ENCODE measurements at places on chromosomes 12 and 14.

- DNase-seq: no peak
These were observed 32.9 kb downstream of the C14orf132 start for GRCh38 chr14:96072076-96072475.

DNA sequence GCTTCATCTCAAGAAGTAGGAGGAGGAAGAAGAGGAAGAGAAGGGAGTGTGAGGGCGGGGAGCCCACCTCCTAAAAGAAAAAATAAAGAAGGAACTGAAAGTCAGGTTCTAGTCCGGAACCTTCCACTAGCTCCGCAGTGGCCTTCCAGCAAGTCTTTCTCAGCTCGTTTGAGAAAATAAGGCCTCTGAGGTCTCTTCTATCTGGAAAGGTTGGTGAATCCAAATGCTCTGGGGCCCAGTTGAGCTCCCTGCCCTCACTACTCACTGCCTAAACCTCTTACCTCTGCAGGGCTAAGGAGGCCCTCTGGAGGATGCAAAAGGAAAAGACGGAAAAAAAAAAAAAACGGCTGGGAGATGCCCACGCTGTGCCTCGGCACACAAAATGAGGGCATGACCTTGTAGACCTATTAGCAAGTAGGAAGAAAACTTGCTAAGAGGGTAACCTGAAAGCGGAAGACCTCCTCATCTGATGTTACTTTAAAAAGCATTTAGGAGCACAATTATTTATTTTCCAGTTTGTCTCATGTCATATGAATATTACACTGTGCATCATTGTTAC lies 35.9 kb downstream of the FBLN5 start:
- DNase-seq: peak; percentile 35

DNA sequence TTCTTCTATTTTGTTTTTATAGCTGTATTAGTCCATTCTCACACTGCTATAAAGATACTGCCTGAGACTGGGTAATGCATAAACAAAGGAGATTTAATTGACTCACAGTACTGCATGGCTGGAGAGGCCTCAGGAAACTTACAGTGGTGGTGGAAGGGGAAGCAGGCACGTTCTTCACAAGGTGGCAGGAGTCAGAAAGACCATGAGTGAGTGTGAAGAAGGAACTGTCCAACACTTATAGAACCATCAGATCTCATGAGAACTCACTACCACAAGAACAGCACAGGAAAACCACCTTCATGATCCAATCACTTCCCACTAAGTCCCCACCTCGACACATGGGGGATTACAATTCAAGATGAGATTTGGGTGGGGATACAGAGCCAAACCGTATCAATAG lies 42.3 kb downstream of the ARMH4 start:
- no peak for DNase-seq

DNA sequence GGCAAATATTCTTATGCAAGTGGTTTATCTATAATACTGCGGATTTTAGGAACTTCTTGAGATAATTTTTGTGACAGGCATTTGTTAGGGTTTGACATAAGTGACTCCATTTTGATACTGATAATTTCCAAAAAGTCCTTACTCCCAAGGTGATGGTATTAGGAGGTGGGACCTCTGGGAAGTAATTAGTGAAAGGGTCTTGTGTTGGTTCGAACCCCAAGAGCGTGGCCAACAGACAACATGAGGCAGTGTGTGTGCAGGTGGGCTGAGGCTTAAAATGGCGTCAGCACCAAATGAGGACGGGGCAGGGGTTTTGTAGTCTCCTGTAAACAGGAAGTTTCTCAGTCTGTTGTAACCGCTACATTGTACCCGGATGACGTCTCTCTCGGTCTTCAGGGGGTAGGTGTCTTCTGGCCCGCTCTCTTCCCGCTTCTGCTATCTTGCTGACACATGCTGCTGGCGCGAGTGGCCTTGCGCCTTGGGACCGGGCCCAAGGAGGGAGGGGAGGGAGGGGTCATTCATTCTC lies 1.7 kb upstream of the C12orf43 start:
- DNase-seq: no peak

GRCh38 chr12:26719852-26720251 lies 113.1 kb downstream of the ITPR2 start:
- no peak for DNase-seq

DNA sequence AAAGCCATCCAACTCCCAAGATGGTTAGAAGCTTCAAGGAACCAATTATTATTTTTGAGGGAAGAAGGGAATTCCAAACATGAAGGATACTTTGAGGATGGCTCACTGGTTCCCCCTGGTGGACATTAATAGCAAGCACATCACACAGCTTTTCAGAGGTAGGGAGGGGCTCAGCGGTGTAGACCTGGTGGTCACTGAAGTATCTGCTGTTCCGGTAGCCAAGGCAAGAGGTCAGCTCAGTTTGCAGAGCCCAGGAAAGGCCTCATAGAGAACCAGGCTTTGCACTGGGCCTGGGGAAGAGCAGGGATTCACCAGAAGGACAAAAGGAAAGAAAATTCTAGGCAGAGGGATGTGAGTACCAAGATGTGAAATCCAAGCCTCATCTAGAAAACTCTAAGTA lies 118.7 kb downstream of the KSR2 start:
- DNase-seq: peak; percentile 16

- DNase-seq: peak; percentile 68
These were observed 77.9 kb downstream of the SPRING1 start for GRCh38 chr12:116659771-116660481.

- no peak for DNase-seq
These were observed 663.4 kb downstream of the SLC16A7 start for GRCh38 chr12:60259225-60259624.

DNA sequence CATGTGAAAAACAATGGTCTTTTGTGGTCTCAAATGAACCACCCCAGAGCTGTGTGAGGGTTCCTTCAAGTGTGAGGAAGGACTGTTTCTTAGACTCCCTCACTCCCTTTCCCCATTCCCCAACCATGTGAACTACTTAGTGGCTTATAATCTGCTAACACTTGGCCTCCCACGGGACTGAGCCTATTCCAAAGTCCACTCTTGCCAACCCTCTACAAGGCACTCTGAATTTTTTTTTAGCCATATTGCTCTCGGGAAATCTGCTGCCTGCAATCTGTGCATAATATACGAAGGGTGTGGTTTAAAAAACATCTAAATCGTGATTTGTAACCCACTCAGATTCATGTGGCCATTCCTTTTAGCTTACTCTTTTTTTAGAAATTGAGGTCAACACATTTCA lies 2.6 kb downstream of the SVOP start:
- no peak for DNase-seq

- DNase-seq: no peak
These were observed 88.4 kb downstream of the MYF5 start for GRCh38 chr12:80805106-80805505.

- peak; percentile 11 for DNase-seq
These were observed 25.7 kb downstream of the FGF23 start for GRCh38 chr12:4353785-4354208.

- DNase-seq: no peak
These were observed 9.1 kb downstream of the INTS13 start for GRCh38 chr12:26928661-26929060.

DNA sequence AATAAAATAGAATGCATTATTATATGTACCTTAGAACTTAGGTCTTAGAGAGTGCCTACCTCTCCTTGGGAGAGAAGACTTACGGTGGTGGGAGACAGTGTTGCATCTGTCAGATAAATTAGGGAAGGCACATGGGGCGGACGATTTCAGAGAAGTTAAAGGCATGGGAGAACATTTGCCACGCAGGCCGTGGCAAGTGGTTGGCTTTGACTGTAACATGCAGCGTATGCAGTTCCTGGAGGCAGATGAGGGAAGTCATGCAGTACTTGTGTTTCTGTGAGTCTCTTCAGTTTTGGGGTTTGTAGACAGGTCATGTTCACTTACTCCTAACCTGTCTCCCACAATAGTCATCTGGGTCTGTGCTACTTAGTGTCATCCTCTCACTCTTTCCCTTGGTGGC lies 43.6 kb downstream of the ETV6 start:
- no peak for DNase-seq

- DNase-seq: no peak
These were observed 196.1 kb downstream of the TTC6 start for GRCh38 chr14:37791384-37792036.

DNA sequence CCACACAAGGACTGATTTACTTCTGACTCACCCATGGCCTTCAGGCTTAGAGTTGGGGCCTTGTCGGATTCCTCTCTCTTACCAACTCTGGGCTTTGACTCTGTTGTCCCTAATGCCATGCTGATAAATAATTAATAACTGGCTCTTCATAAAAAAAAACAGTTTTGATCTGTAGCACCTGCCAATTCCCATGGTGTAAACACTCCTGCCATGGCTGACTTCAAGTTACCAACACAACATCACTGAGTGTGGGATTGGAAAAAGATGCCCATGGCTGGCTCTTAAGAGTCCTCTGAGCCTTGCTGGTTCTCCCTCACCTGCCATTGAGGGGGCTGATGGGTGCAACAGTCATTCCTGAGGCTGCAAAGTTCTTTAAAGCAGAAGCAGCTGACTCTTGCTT lies 104.8 kb downstream of the KIF26A start:
- no peak for DNase-seq

DNA sequence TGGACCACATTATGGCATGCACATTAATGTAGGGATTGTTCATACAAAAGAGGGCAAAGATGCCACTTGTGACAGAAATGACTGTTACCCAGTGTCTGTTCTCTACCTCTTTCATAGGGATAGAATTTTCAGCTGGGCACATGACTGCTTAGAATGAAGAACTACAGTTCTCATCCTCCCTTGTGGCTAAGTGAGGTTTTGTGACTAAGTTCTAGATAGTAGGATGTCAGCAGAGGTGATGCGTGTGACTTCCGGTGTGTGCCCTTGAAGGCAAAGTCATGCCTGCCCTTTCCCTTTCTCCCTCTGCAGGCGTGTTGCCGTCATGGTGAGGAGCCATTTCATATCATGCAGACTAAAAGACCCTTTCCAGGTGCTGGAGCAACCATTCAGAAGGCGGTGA lies 99.3 kb downstream of the CACNA1C start:
- no peak for DNase-seq

DNA sequence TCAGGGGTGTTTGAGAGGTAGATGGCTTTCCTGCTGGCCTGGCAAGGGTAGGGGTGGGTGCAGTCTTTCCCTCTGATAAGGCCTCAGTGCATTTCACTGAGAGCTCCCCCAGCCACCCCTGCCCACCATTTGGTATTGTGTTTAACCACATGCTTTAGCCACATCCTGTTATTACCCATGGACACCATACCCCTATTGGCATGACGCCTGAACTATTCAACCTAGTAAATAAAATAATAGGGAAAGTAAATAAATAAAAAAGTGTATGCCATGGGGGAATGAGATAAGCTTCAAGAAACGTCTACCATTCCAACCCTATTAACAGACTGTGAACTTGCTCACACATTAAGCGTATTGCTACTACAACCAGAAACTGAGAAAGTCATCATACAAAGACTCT lies 7.6 kb upstream of the LGR5 start:
- no peak for DNase-seq

DNA sequence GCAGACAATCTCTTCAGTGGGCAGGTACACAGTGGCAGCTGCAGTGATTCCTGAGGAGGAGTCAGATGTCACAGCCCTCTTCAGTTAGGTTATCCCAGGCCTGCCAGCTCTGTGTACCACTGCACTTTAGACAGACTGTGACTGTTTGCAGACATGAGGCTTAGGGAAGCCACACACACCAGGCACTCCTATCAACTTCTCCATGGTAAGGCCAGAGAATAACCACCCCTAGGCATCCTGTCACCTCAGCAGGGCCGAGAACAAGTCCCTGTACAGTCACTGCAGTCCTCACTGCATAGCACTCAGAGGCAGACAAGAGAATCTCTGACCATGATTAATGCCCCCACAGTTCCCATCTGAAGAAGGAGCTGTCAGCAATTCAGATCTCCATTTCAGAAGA lies 296.5 kb downstream of the GALC start:
- DNase-seq: no peak

- no peak for DNase-seq
These were observed 267.6 kb upstream of the BTG1 start for GRCh38 chr12:92413286-92413685.

GRCh38 chr12:18446061-18446644 lies 184.8 kb downstream of the PIK3C2G start:
- no peak for DNase-seq

- no peak for DNase-seq
These were observed 23.7 kb upstream of the TUBA1A start for GRCh38 chr12:49212572-49212971.

DNA sequence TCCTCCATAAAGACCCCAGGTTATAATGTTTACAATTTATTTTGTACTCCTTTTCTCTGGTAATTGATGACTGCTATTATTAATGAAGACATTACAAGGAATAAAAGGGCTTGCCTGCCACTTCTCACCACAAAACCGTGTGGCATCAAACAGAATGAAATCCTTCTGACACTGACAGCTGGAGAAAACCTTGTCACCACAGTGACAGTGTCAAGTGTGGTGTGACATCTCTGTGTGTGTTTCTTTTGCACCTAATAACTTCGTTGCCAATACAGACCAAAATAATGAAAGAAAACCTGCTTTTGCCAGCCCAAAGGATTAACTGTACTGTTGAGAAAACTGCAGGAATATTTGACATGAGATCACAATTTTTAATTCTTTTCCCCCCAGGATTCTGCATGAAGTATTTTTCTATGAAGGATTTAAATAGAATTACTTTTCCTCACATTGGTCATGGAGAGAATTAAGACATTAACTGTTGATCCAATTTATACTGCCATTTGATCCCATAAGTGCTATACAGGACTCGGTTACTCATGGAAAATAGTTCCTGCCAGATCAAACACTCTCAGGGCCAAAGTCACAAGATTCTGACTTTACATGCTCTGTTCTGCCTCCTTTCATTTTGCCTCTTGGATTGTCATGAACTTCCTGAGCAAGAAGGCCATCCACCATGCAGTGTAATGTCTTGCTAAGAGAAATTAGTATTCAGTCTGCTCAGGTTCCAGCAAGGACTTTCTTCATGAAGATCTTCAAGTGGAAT lies 60.4 kb upstream of the IFNG-AS1 start:
- DNase-seq: no peak

GRCh38 chr12:3418609-3419390 lies 72.2 kb upstream of the PRMT8 start:
- DNase-seq: no peak

DNA sequence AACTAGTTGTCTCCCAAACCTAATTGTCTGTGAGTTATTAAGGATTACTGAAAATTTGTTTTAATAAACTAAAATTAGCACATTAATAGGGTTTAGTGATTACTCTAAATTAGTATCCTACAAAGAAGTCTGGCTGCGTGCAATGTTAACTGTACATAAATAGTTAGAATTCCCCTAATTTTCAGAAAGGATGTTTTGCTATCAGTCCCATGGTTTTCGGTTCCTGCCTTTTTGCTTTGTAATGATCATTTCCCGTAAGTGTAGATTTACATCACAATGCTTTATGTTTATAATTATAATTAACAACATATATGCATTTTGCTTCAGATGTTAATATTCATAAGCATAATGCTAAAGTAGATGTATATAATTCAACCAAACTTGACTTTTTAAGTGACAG lies 19.8 kb upstream of the LYZ start:
- DNase-seq: no peak

- DNase-seq: no peak
These were observed 89.2 kb downstream of the DAAM1 start for GRCh38 chr14:59277659-59278058.

DNA sequence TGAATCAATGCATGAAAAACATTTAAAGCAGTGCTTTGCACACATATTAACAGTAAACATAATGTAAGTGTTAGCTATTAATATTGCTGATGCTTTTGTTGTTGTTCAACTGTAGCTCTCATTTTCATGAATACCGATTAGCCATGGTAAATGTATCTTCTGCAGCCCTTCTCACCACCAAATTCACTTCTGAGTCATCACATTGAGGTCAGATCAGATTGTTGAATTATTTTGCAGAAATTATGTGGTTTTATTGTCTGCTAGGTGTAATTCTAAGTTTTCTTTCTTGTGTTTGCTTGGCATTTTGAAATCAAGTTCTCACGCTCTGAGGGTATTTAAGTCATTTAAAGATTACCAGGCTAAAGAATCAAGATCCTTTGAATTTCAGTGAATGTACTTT lies 74.6 kb downstream of the AKAP6 start:
- peak; percentile 21 for DNase-seq

Measured in mammary epithelial cell (primary cell).